SJSA1 (cell line): ENCODE measurements at places on chromosomes 2 and 18. TPM values are rescaled to one million over a fixed set of nuclear protein-coding genes. Genes with fewer than 3 reads are reported as not detected.
A peak's percentile ranks its signal among the peaks of the same experiment; 100 is the strongest.

The CCDC148 gene
- total RNA-seq = 3.2 and 3.5 TPM in 2 replicates

The MROH2A gene
- total RNA-seq = not detected in 2 replicates

The FBXO36 gene
- 3.8 and 4.6 TPM in 2 replicates for total RNA-seq

The DLX1 gene
- 4.7 and 4.9 TPM in 2 replicates for total RNA-seq

DNA sequence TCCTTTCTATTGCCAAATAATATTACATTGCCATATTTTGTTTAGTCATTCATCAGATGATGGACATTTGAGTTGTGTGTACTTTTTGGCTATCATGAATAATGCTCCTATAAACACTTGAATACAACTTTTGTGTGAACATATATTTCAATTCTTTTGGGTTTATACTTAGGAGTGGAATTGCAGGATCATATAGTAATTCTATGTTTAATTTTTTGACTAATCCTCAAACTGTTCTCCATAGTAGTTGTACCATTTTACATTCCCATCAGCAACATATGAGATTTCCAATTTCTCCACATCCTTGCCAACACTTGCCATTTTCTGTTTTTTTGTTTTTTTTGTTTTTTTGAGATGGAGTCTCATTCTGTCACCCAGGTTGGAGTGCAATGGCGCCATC, 87.2 kb downstream of the B3GNT2 start:
- no peak for DNase-seq

GRCh38 chr2:229691631-229692030, 22.7 kb downstream of the DNER start:
- no peak for DNase-seq

GRCh38 chr2:16487686-16488085, 177.9 kb downstream of the CYRIA start:
- no peak for DNase-seq

- DNase-seq = no peak
Observed at GRCh38 chr2:134819334-134819733, 19.1 kb upstream of the ACMSD start.

DNA sequence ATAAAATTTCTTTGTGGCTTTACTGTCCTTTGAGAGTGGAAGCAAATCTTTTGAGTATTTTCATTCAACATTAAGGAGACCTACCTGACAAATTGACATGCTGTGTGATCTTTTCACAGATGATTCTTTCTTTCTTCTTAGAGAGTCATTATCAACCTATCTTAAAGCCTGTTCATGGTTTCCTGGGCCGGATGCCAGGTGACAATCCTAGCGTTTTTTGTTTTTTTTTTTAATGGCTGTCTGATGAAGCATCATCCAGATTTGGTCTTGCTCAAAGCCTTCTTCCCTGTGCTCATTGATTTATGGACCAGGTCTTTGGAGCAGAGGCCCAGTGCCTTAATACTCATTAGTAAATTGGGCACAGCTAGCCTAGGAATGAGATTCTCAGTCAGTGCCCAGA, 9.8 kb upstream of the MGAT5 start:
- DNase-seq = no peak

GRCh38 chr2:2000018-2000723, 255.9 kb upstream of the PXDN start:
- DNase-seq = peak; percentile 55

- DNase-seq = no peak
Observed at GRCh38 chr2:23826771-23827170, 100.2 kb downstream of the ATAD2B start.
